ENCODE measurements at places on chromosomes 2 and 18.
A peak's percentile ranks its signal among the peaks of the same experiment; 100 is the strongest.

- DNase-seq, result no peak
Observed at GRCh38 chr2:20823917-20824316, 1.0 kb upstream of the LDAH start.

DNA sequence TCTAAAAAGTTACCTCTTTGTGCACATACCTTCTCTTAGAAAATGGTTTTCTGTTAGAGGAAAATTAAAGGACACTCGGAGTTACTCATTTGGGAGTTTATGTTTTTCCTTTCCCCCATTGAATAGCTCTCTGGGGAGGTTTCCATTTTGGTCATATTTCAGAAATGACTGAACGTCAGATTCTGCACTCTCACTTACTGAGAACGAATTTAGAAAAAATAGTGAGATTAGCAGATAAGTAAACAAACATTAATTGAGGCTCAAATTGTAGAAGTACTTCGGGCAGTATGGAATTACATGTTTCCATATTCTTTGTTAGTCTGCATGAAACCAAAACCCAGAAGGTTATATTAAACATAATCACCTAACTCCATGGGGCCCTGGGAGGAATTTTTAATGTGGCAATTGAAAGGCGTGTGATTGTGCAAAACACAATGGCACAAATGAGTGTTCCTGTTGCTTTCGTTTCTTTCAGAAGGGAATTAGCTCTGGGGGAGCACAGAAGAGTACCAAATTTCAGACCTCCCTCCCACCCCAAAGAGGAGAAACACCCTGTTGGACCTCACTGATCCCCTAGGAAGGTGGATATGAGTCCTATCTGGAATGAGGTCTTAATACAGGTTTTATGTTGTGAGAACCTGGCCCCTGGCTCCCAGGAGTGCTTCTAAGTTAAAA, 212.3 kb downstream of the BCL2 start:
- DNase-seq, result no peak

DNA sequence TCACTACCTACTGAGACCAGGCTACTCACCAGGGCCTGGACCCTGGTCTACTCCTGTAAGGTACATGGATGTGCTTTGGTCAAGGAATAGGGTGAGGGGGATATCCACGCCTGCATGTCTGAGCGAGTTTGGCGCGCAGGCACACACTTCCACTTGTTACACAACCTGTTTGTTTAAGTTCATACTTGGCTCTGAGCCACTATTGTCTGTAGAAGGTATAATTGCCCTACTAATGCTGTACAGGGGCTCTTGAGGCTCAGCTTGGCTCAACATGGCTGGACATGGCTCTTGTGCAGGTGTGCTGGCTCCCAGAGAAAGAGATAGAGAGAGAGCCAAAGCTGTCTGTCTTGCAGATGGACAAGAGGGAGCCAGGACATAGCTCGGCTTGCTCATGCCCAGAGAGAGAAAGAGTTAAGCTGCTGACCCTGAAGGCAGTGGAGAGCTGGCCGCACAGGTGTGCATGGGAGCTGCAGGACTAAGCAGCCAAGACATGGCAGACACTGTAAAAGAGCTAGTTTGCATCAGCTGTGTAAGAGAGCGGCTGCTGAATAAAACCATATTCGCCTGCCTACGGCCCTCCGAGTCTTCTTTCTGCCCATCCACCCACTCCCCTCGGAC, 35.2 kb downstream of the NPPC start:
- DNase-seq, result peak; percentile 73

DNA sequence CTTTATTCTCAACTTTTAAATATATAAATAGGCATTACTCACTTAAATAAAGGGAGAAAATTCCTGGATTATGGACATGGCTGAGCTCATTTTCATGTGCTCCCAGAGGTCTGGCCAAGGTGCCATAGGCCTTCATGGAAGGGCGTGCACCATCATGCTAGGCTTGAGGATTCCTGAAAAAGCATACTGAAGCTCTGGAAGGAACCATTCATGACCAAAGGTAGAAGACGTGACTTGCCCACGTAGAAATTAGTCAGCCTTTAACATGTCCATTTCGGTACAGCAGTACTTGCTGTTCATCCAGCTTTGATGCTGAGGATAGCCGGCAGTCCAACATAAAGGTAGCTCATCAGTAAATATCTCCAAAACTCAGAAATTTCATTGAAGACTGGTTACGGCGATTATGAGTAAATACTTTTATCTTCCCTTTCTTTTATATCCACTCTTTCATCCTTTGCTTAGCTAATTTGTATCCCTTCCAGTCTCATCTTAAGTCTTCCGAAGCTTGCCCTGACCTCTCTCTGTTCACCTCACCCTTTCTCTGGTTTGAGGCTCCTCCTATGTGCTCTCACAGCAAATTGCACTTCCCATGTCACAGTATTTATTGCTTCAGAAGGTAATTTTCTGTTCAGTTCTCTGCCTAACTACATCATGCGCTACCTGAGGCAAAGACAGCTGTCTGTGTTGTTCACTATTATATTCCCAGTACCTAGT, 32.3 kb upstream of the ASNSD1 start:
- DNase-seq, result peak; percentile 81

- DNase-seq, result no peak
Observed at GRCh38 chr2:241867776-241868420, 1.6 kb upstream of the RTP5 start.

- peak; percentile 97 for DNase-seq
Observed at GRCh38 chr2:83665894-83666293, 793.2 kb downstream of the SUCLG1 start.

- peak; percentile 4 for DNase-seq
Observed at GRCh38 chr18:286515-287310, 18.9 kb upstream of the THOC1 start.

GRCh38 chr2:235421618-235422017, 72.2 kb upstream of the AGAP1 start:
- no peak for DNase-seq

- DNase-seq, result peak; percentile 45
Observed at GRCh38 chr2:235095569-235095968, 143.8 kb downstream of the SH3BP4 start.

DNA sequence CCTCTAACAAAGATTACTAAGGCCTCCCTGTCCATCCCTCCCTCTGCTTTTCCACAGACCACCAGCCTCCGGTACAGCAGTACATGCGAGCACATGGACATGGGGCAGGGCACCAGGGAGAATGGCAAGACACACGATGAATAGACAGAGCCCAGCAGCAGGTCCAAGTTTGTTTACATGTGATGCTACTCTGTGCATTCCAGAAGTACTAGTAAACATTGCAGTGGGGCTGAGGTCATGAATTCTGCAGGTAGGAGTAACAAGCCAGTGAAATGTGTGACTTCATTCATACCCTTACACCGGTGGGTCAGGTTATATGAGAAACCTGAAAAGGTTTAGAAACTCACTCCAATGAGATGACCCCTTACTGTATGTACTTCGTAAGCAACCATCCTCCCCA, 205.7 kb downstream of the BCL11A start:
- peak; percentile 71 for DNase-seq

GRCh38 chr2:33042265-33042664, 95.5 kb downstream of the LTBP1 start:
- no peak for DNase-seq

DNA sequence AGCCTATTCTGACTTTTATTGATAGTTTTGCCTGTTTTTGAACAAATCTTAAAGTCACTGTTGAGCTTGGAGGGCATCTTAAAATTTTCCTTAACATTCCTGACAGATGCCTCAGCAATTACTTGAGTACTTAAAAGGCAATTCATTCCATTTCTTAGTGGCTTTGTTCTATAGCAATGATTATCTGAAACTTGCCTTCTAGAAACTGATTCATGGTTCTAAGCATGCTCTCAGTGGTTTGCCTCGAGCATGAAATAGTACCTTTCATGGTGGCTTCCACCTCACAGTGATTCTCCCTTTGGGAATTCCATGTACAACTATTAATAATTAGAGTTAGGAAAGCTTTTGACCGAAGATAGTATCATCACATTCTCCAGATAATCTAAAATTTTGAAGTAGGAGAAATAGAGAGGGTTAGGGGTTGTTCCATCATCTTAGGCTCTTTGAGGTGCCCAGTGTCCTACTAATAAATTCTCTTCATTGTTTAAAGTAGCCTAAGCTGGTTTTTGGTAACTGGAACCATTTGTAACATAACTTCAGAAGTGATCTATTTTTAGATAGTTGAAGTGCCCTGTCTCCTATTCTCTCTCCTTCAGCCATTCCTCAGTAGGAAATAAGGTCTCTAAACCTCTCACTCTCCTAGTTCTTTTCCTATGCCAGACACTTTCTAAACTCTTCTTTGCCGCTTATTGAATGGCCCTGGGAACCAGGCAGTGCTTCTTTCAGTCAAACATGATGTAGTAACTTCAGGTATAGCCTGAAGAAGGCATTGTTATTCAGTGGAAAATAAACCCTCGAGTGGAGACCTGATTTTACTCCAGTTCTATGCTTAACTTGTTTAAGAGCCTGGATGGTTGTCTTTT, 156.1 kb downstream of the HAUS1 start:
- peak; percentile 75 for DNase-seq

GRCh38 chr18:37869051-37869450, 303.5 kb upstream of the CELF4 start:
- no peak for DNase-seq

DNA sequence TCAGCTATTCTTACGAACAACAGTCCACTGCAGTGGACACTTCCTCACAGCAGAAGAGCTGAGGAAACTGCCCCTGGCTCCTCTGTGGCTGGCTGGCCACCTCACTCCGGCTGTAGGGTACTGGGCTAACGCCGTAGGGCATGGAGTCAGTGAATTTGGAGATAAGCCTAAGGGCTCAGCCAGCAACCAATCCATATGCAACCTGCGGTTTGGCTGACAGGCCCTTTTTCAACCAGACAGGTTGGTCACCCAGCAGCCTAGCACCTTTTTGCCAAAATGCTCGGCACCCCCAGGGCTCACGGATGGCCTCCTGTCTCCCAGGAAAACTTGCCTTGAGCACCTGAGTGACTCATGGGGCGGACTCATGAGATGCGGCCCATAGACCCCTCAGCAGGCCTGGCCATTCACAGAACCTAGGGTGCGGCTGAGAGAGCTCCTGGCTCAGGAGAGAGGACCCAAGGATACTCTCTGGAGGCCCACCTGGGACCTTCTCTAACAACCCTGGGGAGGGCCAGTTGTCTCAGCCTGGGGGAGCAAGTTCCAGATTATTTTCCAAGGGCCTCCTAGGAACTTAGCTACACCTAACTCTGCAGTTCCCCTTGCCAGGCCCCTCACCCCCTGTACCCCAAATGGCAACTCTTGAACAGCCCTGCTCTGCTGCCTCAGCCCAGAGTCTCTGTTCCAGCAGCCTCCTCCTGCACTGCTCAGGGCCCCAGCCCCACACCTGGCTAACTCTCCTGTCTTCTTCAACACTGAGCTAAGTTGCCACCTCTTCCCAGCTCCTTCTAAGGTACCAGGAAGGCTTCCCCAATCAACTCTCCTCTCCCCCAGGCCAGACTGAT, 252.1 kb downstream of the CYP26B1 start:
- DNase-seq, result no peak

GRCh38 chr2:152611458-152612231, 105.6 kb downstream of the PRPF40A start:
- DNase-seq, result peak; percentile 68
